ENCODE measurements at places on chromosomes 6 and 20.

DNA sequence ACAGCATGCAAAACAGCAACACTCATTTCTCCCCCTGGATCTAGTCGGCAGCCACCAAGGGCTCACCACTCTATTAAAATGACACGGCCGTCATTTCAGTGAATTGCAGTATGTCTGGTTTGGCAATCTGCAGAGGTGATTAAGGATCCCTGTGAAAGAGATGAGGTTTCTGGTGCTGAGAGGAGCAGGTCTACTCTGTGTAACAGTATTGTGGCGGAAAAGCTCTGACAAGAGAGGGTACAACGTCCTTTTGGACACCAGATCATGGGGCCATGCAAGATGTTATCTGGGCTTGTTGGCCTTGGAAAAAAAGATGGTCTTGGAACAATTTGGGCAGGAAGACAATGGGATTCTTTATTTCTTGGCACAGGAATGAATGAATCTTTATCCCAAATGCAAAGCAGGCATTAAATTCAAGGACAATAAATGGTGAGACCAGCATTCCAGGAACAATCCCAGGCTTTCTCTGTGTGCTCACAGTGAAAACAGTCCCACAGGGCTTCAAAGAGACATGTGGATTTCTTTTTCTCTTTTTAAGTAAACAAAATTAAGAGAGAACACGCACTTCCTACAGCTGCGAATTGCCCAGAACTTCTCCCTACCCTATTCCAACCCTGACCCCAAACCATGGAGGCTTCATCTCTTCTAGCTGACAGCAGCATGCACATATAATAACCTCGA is 33.7 kb upstream of the ADGRF1 start:
- H3K36me3 ChIP-seq: no peaks in the 10 kb centered on the region
- H3K27ac ChIP-seq: peak overlapping the region; percentile 39
- DNase-seq: no peak
- H3K4me1 ChIP-seq: no peaks in the 10 kb centered on the region
- H3K27me3 ChIP-seq: no peaks in the 10 kb centered on the region

DNA sequence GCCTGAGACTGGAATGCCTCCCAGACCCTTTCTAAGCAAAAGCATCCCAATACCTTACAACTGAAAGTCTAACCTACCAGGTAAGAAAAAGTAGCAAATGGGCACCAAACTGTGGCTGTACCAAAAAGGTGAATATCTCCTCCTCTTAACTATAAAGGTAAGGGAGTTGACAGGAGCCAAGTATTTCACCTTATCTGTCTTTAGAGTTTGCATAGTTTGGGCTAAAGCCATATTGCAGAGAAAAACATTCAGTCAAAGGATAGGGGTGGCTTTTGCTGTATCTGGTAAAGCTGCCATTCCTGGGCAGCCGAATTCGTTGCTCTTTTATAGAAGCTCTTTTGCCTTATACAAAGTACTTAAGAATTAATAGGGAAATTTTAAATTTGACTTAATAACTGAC is 38.1 kb downstream of the PHF3 start:
- DNase-seq: no peak
- no peak overlapping the region for H3K4me3 ChIP-seq
- no peaks in the 10 kb centered on the region for H3K27me3 ChIP-seq
- H3K36me3 ChIP-seq: no peaks in the 10 kb centered on the region

DNA sequence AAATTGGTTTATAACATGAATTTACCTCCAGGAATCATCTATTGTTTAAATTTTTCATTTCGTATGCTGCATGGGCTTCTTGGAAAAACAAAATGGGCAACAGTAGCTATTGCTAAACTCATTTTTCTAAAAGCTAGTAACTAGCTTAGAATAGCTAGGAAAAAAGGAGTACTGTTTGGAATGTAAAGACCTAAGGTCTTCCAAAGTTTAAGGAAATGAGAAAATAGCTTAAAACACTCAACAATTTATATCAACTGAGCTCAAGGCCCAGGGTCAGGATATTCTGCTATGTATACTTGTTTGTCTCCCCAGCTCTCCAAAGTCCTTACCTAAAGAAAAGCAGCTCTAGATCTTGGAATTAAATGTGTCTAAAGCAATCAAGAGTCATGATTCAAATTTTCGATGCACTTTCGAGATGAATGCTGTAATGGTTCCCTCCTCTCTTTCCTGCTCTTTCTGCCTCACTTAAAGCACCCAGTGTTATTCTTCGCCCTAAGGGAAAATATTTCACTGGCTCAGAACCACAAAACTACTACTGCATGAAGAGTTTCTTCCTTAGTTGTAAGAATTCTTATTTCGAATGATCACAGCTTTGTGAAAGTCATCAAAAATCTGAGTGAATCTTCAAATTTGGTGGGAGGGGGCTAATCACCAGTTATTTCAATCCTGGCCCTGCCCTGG is 41.6 kb downstream of the LYRM4 start:
- H3K4me3 ChIP-seq: no peak overlapping the region
- H3K27ac ChIP-seq: no peak overlapping the region
- H3K27me3 ChIP-seq: no peaks in the 10 kb centered on the region
- DNase-seq: no peak

DNA sequence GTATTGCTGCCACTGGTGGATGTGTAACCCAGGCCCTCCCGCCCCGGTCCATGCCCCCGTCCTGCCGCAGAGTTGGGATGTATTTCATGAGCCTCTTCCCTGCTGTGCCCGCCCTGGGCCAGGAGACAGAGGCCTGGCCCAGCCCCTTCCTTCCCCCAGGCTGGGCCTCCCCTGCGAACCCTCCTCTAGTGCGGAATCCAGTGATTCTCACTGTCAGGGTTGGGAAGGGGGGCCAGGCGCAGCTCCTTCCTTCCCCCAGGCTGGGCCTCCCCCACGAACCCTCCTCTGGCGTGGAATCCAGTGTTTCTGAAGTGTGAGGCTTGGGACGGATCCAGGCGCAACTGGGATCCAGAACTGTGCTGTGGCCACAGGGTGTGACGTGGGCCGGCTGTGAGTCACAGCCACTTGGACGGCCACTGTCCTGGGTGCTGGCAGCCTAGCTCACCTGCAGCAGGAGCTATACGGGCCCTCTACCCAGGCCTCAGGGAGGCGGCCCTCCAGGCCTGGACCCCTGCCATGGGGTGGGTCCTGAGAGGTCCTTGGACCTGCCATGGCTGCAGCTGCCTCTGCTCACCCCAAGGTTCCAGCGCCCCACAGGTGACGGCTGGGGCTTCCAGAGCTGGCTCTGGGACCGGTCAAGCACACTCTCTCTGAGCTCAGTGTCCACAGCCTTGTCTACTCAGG is 28.3 kb downstream of the COL20A1 start:
- no peak overlapping the region for H3K27ac ChIP-seq
- H3K4me1 ChIP-seq: no peaks in the 10 kb centered on the region
- no peak overlapping the region for H3K4me3 ChIP-seq
- no peaks in the 10 kb centered on the region for H3K27me3 ChIP-seq

Data from esophagus squamous epithelium (tissue), 5 donors.